ENCODE measurements at places on chromosomes 3 and 15.

DNA sequence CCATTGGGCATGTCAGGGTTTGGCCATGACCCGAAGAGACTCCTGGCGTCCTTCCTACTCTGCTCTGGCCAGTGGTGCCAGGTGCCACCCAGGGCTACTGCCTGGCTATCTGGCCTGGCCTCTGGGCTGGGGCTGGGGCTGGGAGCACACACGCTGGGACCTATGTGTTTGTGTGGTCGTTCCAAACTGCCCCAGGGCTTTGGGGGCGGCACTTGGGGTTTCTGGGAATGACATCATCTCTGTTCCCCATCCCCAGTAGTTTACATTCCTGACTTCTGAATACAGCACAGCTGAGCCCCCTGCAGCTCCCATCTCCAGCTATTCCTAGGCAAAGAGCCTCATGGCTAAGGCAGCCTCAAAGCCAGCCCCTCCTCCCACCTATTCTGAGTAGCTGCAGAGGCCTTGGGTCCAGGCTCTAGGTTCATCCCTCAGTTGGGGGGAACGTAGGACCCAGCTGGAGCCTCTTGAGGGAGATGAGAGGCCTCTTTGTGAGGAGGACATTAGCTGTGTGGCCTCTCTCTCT lies 24.3 kb downstream of the PLEKHO2 start:
- peak; percentile 92 for DNase-seq

DNA sequence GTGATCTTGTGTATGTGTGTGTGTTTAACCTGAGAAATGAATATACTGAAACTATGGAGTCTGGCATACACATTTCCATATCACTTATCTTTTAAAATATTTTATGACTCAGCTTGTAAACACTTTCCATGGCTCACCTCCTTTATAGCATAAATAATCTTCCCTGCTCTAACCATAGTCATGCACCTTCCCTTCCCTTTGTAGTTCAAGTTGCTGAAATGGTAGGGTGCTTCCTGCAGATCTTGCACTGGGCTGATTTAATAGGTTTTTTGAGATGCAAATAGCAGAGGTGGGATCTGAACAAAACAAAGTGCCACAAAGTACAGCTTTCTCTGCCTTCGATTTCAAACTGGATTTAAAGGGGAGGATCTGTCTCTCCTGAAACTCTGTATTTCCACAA lies 712.7 kb upstream of the LMCD1 start:
- no peak for DNase-seq

DNA sequence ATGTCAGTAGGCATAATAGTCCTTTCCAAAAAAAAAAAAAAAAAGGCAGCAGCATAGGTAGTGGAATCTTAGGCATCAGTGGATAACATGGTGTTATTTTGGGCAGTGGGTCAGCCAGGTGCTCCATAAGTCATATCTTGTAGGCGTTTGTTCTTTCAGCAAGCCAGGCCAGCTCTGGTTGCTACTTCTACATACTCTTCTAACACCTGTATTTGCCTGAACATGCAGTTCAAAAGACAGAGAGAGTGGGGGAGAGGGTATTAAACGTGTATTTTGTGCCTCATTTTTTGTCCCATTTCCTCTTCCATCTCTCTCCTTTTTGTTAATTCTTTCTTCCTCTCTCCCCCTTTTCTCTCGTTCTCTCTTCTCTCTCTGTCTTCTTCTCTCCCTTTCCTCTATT lies 110.4 kb downstream of the TPRG1 start:
- DNase-seq = no peak

- DNase-seq = no peak
Measured at GRCh38 chr15:77969055-77969454, 108.5 kb downstream of the TBC1D2B start.

GRCh38 chr15:58492661-58493397 lies 61.0 kb downstream of the LIPC start:
- DNase-seq = no peak

GRCh38 chr15:76974456-76975036 lies 20.4 kb upstream of the PSTPIP1 start:
- no peak for DNase-seq

GRCh38 chr3:127237835-127238234 lies 44.9 kb downstream of the PRR23E start:
- DNase-seq = no peak

DNA sequence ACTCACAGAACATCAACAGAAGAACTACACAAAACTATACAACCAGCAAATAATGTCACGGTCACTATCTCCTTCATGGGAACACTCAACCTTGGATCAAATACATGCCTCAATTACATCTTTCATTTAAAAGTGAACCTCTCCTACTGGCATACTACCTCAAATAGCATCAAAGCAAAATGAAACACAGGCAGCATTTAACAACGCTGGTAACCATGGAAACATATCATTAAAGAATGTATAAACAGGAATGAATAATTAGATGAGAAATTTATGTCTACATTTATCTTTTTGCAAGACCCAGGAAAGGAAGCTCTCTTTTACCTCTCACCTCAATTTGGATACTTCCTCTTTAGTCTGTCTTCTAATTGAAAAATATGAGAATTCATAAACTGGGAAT lies 172.4 kb downstream of the SPATA16 start:
- no peak for DNase-seq

DNA sequence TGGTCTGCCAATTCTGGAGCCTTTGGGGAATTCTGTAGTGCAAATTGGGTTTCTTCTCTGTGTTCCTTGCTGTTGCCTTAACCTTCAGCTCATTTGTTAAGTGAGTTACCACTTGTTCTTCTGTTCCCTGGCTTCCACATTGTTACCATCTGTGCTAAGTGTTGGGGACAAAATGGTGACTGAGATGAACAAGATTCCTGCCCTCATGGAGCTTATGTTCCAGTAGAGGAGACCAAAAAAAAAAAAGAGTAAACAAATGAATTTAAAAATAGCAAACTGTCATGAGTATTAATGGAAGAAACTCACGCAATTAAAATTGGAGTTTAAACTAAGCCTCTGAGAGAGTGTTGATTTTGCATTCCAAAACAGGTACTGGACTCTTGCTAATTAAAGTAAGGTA lies 49.4 kb upstream of the ATP2C1 start:
- DNase-seq = no peak

- peak; percentile 4 for DNase-seq
Measured at GRCh38 chr15:50945725-50946124, 37.2 kb downstream of the AP4E1 start.

DNA sequence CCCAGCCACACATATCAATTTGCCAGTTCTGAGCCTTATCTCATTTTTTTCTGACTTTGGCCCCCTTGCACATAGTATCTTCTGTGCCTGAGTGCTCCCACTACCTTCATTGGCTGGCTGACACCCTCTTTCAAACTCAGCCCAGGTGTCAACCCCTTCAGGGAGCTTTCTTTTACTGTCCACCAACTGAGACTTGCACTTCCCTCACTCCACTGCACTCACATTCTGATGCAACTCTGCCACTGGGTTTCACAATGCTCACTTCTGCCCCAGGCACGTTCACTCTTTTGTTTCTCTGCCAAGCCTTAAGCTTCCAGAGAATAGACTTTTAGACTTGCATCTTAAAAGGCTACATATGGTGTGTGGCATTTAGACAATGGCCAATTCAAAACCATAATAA lies 101.5 kb upstream of the CBLB start:
- no peak for DNase-seq

DNA sequence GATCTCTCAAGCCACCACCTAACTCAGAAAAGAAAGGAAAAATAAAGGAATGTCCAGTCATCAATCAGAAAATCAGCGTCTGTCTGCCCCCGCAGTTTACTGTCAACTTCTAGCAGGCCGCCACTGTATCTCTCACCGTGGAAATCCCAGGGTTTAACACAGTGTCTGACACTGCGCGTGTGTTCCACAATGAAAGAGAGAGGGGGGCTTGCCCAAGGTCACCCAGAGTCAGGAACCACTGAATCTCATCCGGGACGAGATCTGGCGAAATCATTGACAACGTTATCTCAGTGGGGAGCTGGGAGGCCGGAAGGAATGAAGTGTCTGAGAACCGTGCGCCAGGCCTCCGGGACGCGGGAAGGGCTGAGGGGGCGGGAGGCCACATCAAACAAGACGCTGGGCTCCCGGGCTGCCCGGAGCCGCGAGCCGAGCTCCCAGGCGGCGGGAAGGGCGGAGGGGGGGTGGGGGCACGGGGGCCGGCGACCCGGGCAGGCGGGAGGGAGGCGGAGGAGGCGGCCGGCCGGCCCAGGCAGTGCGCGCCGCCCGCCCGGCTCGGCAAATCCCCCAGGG lies 2.2 kb upstream of the HES1 start:
- DNase-seq = no peak

GRCh38 chr3:46614431-46614830 lies 2.1 kb downstream of the FAM240A start:
- DNase-seq = no peak

GRCh38 chr3:28575746-28576613 lies 227.4 kb upstream of the AZI2 start:
- no peak for DNase-seq

DNA sequence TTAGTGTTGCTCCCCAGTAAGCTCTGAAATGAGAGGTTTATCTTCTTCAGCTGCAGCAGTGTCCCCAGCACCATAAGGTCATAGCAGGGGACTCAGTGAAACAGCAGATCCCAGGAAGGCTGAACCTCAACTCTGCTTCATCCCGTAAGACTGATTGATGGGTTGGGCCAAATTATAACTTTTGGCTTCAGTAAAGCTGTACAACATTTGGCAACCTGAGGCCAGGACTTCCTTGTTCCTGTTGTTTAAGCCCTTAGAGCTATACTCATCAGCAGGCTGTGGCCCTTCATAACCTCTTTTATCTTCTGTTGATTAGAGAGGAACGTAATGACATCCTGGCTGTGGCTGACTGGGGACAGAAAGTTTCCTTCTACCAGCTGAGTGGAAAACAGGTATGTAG lies 29.0 kb downstream of the IFT122 start:
- DNase-seq = no peak

GRCh38 chr15:73617301-73617831 lies 15.8 kb downstream of the NPTN start:
- peak; percentile 17 for DNase-seq

DNA sequence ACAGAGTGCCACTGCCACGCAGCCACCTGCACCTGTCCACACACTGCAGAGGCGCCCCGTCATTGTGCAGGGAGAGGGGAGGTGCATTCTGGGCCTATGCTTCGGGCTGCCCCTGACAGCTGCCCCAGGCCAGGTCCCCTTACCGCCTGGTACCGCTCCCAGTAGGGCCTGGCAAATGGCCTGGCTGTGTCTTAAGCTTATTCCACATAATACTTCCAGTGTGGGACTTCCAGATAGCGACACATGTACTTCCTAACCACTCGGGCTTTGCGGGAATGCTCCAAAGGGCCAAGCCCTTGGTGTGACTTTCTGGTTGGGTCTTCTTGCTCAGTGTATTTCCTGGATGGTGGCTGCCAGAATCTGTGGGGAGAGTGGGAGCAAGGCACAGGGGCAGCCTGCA lies 254.3 kb upstream of the CHRNA7 start:
- DNase-seq = no peak

DNA sequence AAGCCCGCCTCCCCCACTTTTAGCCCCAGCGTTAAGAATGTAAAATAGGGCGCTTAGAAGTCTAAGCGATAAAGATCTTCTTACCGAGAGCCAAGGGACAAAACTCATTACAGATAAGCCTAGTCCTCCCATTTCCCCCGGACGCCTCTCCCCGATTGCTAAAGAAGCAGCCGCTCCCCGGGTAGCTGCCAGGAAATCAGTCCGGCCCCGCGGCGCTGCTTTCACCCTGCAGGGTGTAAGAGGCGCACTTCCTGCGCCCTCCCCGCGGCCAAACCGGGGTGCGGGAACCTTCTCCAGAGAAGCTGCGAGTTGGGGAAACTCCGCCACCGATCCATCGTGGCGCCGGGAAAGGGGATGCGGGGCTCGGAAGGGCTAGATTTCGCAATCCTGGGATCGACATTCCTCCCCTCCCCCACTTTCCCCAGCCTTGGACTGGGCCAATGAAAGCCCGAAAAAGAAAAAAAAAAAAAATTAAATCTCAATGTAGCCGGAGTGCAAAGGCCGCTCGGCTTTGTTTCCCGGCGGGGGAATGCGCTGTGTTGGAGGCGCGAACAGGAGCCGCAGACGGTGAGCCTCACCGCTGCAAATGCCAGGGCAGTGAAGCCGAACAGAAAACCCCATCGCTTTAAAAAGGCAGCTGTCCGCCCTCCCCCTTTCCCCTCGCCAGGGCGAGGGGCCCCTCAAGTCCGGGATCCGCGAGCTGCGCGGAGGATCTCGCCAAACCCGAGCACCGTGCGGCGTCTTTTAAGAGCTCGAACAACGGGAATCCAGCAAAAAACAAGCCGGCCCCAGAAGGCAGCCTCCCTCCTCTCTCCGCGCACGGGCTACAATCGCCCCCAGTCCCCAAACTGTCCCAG lies 626 bp upstream of the PTPRG start:
- no peak for DNase-seq

DNA sequence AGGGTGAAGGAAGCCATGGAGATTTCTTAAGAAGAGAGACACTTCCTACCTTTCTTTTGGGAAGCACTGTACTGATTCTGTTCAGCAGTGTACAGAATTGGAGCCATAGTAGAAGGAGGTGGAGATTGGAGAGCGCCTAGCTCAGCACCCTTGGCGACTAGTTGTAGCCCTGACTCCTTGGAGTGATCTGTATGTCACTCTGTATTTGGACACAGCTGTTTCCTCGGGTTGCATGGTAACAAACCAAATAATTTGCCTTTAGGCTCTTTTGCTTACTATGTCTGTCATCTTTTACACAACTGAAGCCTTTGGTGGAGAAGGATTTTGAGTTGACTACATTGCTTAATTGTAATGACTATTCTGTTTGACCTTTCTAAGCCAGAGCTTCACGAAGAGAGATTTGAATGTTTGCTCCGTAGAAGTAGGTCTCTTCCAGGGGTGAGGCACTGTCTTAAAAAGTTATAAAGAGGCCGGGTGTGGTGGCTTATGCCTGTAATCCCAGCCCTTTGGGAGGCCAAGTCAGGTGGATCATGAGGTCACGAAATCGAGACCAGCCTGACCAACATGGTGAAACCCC lies 77.1 kb downstream of the AKAP13 start:
- no peak for DNase-seq

GRCh38 chr3:172320468-172320867 lies 127.8 kb downstream of the GHSR start:
- DNase-seq = no peak

DNA sequence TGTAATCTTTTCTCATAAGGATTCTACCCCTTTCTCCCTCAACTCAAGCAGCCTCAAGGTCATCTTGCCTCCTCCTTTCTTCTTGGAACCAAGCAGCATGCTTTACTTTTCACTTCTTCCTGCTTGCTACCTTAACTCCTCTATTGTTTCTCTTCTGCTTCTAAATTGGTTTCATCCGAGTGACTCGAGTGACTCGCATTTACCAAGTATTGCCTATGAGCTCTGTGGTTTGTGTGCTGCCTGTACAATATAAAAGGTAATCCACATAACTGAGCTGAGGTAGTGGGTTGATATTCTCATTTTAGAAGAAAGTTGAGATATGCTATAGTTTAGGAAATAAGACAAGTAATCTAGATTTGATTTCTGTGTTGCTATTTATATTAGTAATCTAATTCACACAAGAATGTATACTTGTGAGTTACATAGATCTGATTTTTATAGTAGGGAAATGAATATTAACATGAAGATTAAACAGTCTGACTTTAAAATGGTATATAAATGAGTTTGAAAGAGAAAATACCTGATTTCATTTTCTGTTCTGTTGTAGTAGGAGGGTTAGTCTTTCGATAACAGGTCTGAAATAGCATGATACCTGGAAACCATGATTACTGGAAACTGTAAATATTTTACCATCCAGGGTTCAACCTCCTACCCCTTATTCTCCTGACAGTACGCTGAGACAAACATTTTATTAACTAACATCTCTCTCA lies 5.5 kb downstream of the HHLA2 start:
- no peak for DNase-seq
